ENCODE measurements at places on chromosomes 4 and X.

GRCh38 chr4:59565836-59566235 lies 1634.3 kb upstream of the ADGRL3 start:
- DNase-seq = no peak

DNA sequence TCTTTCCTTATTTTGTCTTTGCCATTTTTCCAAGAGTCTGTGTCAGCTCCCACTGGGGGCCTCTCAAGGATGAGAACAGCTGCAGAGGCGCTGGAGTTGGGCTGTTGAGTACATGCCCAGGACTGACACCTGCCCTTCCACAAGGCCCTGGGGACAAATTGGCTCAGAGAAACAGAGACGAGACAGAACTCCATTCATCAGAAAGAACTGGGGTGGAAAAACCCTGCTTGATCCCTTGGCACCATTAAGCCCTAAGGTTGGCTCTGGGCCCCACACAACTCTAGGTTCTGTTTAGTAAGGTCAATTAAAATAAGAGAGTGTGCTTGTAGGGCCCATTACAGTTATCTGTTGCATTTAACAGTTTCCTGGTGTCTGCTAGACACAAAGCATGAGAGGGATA lies 63.6 kb downstream of the DCX start:
- no peak for DNase-seq

- DNase-seq = no peak
These were observed 762.0 kb downstream of the CCSER1 start for GRCh38 chr4:90889171-90889570.

DNA sequence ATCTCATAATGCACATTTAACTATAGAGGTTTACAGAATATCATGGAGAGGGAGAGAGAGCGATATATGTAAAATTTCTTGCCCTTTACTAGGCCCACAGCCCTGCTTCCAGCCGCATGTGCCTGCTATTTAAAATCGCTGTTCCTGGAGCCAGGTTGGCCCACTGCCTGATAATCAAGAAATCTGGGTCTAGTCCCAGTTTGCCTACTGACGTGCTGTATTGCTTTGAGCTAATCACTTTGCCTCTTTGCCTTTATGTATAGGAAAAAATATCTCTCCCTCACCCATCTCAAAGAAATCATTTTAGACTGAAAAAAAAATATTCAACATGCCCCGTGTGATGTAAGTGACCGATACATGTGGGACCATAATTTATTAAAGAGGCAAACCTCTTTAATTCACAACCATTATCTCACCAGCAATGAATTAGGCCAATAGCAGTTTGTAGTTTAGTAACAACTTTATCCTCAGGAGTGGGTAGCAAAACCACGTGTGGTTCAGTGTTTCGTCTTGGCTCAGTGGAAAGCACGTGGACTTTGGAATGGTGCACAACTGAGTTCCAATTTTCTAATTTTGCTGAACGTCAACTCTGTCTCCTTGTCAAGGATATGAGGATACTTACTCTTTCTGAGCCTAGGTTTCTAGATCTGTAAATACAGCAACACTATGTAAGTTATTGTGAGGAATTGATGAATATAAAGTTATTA lies 62.6 kb downstream of the GRXCR1 start:
- DNase-seq = no peak

- DNase-seq = no peak
These were observed 39.2 kb upstream of the UGT2B7 start for GRCh38 chr4:69056921-69057550.

DNA sequence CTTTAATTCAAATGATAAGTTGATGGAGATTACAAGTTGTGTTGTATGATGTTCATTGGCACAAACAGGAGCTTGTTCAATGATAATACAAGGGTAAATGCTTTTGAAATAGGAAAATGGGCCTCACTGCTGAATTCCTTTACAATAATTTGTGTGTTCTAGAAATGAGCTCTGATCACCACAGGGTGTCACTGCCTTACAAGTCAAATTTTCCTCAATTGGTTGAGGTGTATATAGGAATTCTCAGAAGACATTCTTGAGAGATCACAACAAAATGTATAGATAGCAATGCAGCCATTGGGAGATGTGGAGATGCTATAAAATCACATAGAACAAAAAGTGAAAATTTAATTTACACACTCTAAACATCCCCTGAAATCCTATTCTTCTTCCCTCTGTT lies 49.6 kb downstream of the KLF8 start:
- DNase-seq = no peak

DNA sequence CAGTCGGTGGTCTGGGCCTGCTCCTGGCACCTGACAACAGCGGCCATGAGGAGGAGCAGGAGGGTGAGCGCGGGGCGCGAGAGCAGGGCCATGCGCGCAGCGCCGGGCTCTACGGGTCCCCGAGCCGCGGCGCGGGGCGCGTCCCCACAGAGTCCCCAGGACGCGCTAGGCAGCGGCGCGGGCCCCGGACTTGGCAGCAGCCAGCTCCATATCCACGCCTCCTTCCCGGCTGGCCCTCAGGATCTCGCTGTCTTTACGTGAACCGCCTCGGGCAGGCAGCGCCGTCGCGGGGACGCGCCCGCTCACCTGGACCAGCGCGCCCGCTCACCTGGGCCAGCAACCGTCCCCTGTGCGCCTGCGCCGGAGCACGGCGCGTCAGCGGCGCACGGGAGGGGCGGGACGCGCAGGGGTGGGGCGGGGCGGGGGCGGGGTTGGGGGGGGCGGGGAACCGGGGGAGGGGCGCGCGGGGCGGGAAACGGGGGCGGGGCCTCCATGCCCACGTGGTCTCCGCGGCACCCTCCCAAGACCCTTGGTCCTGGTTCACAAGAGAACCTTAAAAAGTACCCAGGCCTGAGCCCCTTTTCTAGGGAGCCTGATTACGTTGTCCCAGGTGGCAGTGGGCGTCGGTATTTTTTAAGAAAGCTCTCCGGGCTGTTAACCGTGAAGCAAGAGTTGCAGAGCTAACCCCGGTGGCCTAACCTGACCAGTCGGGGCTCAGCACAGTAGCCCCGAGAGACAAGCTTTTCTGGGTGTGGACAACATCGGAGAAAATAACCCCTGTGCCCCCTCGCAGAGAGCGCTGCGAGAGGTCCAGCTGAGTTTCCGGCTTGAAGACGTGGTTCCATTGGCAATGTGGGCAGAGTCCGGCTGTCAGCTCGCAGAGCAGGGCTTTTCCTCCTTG lies at the start of gene PLA2G12A:
Gene PLA2G12A, minus strand, starts transcription at position 353 of the 901 bp plus-strand sequence. Its CDS starts 261 bp downstream, at position 92.
- DNase-seq = peak; percentile 77

DNA sequence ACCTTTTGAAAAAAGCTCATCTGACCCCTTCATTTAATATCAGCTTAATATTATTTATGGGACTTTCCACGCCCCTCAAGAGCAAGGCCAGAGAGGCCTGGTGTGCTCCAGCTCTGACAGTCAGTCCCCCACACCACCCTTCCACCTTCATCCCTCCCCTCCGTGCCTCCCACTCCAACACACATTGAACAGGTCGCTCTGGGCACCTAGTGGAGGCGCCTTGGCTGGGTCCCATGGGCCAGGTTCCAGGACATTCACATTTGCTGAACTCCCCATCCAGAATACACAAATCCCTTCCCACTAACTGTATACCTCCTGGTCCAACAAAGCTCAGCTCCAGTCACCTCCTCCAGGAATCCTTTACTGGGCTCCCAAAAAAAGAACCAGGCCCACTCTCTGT lies 137.5 kb downstream of the BCOR start:
- DNase-seq = no peak

- DNase-seq = no peak
These were observed 102.3 kb upstream of the GRIA3 start for GRCh38 chrX:123081776-123082175.

GRCh38 chr4:26235500-26235899 lies 85.3 kb upstream of the RBPJ start:
- DNase-seq = no peak
